ENCODE measurements at places on chromosomes 11 and 22.

DNA sequence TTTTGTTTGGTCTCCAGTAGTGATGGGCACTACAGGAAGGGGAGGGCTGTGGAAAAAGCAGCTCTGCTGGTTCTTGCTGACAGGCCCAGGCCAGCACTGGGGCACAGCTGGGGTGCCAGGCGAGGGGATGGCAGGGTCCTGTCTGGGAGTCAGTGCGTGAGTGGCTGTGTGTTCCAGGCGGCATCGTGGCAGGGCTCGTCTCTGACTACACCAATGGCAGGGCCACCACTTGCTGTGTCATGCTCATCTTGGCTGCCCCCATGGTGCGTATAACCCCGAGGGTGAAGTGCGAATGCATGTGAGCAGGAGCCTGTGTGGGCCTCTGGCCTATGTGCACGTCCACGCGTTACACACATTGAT, 20.9 kb downstream of the SLC37A2 start:
- DNase-seq = no peak

GRCh38 chr11:62153087-62153395, 29.2 kb downstream of the INCENP start:
- no peak for DNase-seq

DNA sequence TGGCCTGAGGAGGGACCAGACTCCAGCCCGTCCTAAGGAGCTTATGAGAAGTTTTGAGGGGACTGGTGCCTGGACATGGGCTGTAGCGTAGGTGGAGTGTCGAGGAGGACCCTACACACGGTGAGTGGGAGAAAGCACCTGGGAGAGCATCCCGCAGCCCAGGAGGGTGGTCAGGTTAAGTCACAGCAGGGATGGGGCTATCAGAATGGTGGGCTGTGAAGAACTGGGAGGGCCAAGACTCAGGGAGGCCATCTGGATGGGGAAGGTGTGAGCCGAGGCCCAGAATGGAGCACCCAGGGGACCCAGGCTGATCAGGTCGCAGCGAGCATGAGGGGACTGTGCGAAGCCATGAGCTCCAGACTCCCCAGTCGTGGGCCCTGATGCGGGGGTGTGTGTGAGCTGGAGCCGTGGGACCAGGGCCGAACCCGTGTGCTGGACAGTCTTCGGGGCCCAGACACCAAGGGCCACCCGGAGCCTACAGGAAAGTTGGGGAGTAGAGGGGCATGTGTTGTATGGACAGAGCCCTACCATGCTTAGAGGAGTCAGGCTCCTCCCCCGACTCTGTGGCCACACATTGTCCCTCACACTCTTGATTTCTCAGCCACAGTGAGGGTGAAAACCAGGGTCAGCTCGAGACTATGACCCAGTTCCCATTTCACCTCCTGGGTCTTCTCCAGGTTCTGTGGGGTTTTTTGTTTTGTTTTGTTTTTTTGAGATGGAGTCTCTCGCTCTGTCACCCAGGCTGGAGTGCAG, 54.3 kb downstream of the BCR start:
- no peak for DNase-seq

DNA sequence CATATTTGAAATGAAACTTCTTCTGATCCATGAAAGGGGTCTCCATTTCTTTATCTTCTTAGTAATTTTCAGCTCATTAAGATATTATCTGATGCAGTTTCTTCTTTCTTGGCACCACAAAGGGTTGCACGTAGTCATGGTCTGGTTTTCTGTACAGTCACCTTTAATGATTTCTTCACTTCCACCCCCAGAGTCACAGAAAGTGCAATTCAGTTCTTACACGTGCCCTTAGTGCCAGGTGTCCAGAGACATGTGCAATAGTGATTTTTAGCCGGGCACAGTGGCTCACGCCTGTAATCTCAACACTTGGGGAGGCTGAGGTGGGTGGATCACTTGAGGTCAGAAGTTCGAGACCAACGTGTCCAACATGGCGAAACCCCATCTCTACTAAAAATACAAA, 202.8 kb upstream of the MTNR1B start:
- DNase-seq = no peak

GRCh38 chr22:30452861-30453260, 19.0 kb downstream of the SEC14L3 start:
- DNase-seq = no peak
